ENCODE measurements at places on chromosomes 12 and 14.

DNA sequence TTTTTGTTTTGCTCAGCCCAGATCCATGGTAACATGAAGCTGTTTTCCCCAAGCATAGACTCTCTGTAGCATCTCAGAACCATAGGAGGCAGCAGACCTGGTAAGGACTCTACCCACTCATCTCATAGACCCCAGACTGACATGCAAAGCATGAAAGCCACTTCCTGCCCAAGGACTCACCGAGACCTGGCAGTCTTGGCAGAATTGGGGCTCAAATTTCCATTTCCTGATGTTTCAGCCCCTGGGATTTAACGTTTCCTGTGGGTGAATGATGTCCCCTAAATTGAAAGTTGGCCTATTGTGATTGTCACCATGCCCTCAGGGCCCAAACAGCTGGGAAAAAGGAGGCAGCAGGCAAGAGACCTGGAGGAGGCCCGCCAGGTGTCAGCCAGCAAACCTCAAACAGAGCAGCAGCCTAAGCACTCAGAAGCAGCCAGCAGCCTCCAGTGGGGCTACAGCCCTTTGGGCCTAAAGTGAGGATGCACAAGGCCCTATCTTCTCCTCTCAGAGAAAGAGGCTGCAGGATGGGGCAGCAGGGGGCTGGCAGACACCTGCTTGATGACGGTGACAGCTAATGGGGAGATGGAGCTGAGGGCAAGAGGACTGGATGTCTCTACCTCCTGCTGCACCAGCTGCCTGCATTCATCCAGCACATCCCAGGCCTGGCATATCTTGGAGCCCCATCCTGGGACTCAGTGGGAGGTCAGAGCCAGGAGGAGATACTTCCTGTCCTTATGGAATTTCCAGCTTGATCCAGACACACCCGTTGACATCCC, 8.5 kb downstream of the KRT85 start:
- DNase-seq: no peak

DNA sequence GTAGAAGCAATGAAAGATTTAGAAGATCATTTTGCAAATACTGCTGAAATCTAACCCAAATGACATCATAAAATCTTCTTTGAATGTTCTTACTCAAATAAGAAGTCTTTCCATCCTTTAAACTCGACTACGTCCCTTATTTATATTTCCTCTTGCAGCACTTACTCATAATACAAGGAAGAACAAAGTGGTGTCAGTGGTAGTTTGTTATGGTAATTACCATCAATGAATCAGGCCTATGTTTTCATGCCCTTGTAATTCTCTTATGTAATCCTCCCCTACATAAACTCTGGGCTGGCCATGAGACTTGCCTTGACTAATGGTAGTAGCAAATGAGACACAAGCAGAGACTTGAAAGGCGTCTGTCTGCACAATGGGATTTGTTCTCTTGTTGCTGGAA, 17.0 kb downstream of the EEA1 start:
- no peak for DNase-seq

DNA sequence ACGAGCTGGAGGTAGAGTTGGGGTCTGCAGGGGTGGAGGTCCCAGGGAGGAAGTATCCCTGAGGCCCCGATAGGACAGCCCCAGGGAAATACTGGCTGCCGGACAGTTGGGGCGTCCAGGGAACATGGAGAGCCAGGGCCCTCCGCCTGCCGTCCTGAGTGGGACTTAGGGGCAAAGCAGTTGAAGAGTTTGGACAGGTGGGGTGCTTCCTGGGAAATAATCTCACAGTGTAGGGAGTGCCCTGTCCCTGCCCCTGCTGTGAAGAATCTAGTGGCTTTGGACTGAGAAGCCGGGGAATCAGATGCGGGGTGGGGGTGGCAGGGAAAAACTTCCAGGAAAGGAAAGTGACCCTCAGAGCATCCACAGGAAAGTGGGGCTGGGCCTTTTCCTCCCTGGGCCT, 9.8 kb upstream of the HHIPL1 start:
- no peak for DNase-seq

GRCh38 chr12:29617407-29617803, 119.9 kb upstream of the OVCH1 start:
- no peak for DNase-seq

GRCh38 chr12:121009741-121010140, 6.5 kb downstream of the C12orf43 start:
- no peak for DNase-seq

DNA sequence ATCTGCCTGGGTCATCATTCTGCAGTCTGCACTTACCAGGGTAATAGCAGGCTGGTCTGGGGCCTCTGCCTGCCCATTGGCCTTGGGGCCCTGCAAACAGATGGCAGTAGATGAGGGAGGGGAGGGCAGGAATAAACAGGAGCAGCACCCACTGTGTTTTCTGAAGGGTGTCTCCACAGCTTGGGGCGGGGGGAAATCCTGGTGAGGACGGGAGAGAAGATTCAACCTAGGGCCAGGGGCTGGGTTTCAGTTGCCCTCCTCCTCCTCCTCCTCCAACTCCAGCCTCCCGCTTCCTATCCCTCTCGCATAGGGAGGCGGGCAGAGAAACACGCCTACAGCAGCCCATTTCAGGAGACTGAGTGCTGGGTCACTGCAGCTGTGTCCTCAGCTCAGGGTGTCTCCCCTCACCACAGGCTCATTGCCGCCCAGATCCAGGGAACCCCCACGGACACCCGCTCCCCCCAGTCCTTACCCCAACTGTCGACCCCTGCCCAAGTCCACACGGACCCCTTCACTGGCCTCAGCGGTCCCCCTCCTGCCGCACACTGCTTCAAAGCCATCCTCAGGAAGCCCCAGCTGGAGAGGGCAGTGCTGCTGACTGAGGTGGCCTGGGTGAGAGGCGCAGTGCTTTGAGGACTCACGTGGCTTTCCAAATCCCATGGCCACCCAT, 9.1 kb upstream of the KRT80 start:
- DNase-seq: no peak

GRCh38 chr12:9669019-9669326, 540 bp upstream of the CLEC2D start:
- no peak for DNase-seq

- DNase-seq: no peak
These were observed 38.9 kb upstream of the BDKRB2 start for GRCh38 chr14:96165493-96166436.

- DNase-seq: no peak
These were observed 54.2 kb upstream of the GZMB start for GRCh38 chr14:24688030-24688658.

DNA sequence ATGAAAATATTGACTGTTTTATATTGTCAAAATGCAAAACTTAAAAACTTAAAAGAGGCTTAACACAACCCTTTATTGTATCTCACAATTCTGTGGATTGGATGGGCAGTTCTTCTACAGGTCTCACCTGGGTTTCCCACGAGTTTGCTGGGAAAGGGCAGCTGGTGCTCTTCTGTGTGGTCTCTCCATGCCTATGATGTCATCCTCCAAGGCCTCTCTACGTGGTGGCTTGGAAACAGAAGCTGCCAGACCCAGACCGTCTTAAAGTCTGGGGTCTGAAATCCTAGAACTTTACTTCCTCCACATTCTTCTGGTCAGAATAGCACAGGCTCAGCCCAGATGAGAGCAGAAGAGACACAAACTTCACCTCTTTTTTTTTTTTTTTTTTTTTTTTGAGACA, 36.5 kb upstream of the KICS2 start:
- DNase-seq: no peak

GRCh38 chr12:34264110-34264509, 241.8 kb downstream of the ALG10 start:
- no peak for DNase-seq

DNA sequence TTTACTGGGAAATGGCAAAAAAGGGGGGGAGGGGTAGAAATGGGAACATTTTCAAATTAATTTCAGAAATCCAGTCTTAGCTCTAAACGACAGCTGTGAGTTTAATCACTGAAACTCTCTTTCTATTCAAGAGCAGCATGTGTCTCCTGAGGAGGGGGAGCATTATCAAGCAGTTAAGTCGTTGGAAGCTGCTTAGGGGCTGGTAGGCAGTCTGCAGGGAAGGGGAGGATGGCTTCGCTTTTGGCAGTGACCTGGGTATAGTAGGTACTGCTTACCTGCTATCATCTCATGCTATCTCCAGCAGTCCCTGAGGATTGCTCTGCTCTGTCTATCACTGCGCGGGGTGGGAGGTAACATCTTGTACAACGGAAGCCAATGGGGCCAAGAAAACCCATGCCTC, 567.4 kb downstream of the NRXN3 start:
- DNase-seq: no peak

All from CD4-positive, alpha-beta T cell treated with Interleukin-21 for 1 hour (primary cell).